ENCODE measurements at places on chromosomes 3 and 15.

GRCh38 chr15:58568157-58568571, 136.4 kb downstream of the LIPC start:
- no peak for DNase-seq

DNA sequence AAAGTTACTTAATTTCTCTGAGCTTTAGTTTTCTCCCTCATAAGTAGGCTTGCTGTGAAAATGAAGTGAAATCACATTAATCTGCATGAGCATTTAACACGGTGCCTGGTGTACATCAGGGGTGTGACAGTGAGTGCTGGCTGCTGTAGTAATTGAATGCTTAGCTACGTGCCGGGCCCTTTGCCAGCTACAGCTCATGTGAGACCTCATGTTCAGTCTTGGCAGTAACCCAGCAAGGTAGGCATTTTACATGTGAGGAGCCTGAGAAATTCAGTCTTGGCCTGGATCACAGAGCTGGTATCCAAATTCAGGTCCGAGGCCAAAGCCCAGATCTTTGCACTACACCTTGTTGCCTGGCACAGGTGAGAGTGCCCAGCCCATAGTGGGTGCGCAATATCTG, 9.1 kb downstream of the GHRL start:
- no peak for DNase-seq

- no peak for DNase-seq
Observed at GRCh38 chr15:92906563-92907081, 6.5 kb downstream of the CHD2 start.

DNA sequence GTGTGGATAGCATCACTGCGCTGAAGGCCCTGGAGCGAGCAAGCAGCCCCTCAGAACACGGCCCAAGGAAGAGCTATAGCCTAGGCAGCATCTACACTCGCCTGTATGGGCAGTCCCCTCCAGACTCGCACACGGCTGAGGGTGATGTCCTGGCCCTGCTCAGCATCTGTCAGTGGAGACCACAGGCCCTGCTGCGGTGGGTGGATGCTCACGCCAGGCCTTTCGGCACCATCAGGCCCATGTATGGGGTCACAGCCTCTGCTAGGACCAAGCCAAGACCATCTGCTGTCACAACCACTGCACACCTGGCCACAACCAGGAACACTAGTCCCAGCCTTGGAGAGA, 20.5 kb downstream of the ATRIP start:
- peak; percentile 21 for DNase-seq

GRCh38 chr15:61661791-61662190, 398.5 kb downstream of the VPS13C start:
- no peak for DNase-seq

DNA sequence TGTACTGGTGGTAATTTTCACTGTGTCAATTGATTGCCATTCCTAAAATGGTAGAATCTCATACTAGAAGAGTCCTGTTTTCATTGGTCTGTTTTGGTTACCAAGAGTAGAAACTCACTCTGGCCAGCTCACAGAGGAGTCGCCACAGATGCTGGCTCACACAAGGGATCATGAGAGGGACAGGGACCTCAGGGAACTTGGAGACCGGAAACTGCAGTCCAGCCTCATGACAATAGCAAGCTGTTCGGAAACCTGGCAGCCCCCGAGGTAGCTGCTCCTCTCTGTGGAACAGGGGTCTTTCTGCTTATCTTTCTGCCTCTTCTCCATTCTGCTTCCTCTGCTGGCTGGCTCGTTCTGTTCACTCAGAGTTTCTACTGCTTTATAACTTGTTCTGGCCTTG, 192.9 kb downstream of the PLCL2 start:
- DNase-seq = peak; percentile 59

- no peak for DNase-seq
Observed at GRCh38 chr3:186235554-186235953, 126.5 kb downstream of the DGKG start.

- no peak for DNase-seq
Observed at GRCh38 chr15:98773616-98774015, 125.3 kb downstream of the IGF1R start.

DNA sequence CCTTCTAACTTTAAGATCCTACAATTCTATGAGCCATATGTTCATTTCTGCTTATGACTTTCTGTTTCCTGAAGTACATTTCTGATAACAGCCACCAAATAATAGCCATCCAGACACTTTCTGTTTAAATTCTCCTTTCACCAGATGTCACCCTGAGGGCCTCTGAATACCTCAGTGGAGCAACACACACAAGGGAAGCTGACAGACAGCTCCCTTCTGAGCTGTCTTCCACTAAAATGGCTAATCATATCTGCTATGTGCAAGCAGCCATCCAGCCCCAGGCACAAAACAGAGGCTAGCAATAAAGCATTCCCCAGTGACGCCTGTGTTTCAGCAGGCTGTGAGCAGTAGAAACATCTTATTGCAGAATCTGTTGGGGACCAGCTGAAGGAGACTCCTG, 666.6 kb upstream of the UBE2E2 start:
- DNase-seq = no peak

DNA sequence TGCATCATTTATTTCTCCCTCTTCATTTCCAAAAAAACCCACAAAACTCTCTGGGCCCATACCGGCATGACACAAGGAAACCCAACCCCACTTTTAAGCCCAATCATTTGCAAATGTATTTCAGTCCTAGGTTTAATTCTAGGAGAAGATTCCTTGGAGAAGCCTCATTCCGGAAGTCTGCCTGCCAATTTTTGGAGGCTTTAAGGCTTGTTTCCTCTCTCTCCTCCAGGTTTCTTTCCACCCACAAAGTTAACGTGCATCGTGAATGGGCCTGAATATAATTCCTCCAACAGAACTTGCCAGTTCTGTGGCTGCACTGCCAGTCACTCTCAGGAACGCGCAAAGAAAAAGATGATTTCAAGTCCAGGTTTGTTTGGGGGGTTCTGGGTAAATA, 69.9 kb upstream of the FOXP1 start:
- no peak for DNase-seq

GRCh38 chr15:74120426-74120825, 10.0 kb upstream of the ISLR2 start:
- no peak for DNase-seq

DNA sequence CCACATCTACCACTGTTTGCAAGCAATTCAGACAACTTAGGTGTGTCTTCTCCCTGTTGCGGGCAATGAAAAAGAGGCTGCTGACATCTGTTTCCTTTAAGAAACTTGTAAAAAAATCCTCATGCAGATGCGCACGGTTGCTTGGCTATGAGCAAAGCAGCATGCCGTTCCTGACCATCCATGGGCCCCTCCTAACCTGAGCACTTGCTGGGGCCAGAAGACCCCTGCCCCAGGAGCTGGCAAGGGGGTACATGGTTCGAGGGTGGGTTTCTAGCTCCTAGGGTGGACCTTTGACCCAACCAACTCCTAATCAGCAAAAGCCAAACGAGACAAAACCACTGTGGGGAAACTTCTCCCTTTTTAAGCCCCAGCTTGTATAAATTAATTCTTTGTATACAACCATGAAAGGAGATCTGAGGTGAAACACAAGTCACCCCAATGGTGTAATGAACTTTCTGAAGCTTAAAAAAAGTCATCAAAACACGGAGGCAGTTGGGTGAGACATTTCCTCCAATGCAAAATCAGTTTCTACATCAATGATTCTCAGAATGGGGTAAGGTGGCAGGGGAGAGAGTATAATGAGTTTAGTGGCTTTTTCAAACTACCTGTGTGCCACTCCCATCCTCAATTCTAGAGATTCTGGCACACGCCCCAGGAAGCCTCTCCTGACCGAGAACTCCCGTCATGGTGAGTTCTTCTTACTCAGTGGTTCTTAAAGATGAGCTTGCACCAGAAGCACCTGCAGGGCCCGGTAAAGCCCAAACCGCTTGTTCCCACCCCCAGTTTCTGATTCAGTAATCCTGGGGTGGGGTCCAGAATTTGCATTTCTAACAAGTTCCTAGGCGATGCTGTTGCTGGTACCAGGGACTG, 44.1 kb downstream of the CPN2 start:
- peak; percentile 39 for DNase-seq

DNA sequence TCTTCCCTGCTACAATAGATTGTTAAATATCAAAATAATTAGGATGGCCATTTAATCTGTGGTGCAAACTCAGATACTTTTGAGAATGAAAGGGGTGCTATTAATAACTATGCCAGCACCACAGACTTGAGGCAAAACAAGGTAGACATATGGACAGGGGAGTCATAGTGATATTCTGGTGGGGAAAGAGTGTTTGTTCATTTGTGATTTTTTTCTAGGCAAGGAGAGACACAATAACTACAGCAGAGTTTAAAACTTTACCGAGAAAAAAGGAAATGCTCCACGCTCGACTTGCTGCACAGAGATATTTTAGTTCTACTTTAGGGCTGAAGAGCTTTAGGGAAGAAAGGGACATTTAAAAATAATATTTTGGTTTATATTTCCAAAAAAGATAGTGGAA, 611.2 kb upstream of the GRM7 start:
- DNase-seq = no peak

GRCh38 chr3:156649681-156650080, 24.7 kb upstream of the TIPARP start:
- DNase-seq = peak; percentile 8

- DNase-seq = no peak
Observed at GRCh38 chr3:132386259-132386658, 31.0 kb upstream of the DNAJC13 start.

- peak; percentile 23 for DNase-seq
Observed at GRCh38 chr3:184352149-184352785, 9.1 kb downstream of the CLCN2 start.

DNA sequence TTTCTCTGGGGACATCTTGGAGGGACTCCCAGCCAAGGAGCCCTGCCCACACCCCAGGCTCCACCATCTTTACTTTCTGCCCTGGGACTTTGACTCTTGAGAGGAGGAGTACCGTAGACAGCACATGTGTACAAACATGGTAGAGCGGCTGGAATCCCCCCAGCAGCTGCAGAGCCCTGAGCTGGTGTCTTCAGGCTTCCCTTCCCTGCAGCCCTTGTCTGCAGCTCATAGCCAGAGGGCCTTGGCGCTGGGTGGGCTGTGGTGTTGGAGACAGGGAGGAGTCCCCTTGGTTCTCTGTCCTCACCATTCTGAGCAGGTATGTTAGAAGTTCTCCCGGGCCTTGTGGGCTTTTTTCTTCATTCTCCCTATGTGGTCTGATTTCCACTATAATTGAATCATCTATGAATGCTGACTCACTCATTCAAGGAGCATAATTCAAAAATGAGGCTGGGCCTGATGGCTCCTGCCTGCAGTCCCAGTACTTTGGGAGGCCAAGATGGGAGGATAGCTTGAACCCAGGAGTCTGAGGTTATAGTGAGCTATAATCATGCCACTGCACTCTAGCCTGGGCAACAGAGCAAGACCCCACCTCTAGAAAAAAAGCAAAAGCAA, 97.8 kb upstream of the MEF2A start:
- no peak for DNase-seq

DNA sequence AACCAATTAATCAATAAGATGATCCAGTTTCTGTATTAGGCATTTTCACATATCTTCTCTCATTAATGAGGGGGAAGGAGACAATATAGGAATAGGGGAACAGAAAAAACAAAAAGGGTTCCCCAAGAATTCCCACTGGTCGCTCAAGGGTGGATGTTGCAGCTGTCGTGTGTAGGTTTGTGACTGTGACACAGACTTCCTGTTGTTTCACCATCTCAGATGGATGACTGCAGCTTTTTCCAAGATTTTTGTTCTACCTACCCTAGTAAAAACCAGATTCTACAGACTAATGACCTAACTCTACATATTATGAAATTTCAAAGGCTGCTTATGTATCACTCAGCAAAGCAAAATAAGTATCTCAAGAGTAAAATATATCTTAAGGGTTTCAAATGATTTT, 73.7 kb upstream of the MB21D2 start:
- DNase-seq = no peak

- peak; percentile 93 for DNase-seq
Observed at GRCh38 chr3:53072653-53073552, 27.0 kb upstream of the SFMBT1 start.

DNA sequence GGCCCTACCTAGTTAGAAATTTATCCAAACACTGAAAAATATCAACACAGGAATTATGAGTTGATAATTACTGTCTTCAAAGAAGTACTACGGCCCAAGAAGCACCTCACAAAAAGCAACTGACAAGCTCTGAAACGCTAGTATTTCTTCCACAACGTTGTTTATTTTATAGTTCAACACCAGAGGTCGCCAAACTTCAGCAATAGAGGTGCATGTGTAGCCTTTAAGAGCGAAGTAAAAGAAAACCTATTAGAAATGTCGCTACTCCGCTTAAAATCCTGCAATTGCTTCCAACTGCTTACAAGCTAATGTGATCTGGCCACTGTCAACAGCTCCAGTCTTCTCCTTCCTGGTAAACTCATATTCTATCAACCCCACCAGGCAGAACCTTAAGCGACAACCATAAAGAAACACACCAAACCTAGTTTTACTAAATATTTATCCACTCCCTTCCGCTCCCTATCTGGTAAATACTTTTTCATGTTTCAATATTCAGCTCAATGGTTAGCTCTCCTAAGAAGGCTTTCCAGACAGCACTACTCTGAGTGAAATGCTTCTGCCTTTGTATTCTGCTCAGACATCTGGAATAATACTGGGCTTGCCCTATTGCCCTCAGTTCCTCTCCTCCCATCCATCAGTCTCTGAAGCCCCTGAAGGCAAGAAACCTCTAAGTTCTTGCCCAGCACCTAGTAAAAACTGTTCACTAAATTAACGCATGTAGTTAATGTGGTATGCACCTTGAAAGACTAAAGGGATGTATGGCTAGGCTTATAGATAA, 110.2 kb downstream of the NR1I2 start:
- peak; percentile 18 for DNase-seq

GRCh38 chr3:119148493-119149180, 2.7 kb downstream of the TEX55 start:
- no peak for DNase-seq

DNA sequence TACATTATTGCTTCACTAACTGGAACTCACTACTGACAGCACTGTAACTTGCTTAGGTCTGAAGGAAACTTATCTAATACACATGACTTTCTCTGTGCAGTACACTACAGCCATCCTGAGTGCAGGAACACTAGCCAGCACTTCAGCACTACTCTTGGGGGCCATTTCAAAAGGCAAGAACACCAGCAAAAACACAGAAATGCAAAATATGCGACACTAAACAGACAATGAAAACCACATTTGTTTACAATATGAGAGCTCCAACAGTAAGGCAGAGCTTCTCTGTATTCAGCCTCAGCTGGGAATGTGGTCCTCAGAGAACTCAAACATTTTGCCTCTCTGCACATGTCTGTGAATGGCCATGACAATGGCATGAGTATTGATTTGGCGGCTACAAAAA, 109.6 kb downstream of the ARRDC4 start:
- DNase-seq = no peak

- DNase-seq = peak; percentile 38
Observed at GRCh38 chr3:55402886-55403609, 84.1 kb downstream of the WNT5A start.

- DNase-seq = no peak
Observed at GRCh38 chr3:50512131-50512530, 8.7 kb upstream of the CACNA2D2 start.

GRCh38 chr15:82064824-82065223, 19.0 kb upstream of the MEX3B start:
- DNase-seq = peak; percentile 90

Measured in osteoblast (primary cell).